ENCODE measurements at places on chromosomes 16 and 17.

GRCh38 chr17:63826468-63827001 lies 696 bp upstream of the PSMC5 start:
- DNase-seq = no peak

DNA sequence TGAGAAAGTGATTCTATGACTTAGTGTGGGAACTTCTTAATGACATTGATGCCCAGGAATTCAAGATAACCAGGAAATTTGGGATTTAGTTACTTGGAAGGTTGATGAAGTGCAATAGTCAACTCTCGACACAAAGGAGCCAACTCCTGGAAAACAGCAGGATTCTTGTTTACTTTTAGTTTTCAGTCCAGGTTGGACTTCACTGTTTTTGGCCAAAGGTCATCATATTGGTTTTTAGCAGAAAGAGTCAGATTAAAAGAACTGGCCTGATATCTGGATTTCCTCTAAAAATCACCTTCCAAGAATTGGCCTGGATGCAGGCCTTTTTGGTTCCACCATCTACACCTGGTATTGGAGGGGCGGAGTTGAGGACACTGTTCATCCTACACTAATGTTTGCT lies 60.1 kb upstream of the SALL1 start:
- no peak for DNase-seq

- peak; percentile 87 for DNase-seq
Observed at GRCh38 chr16:57639172-57639887, 10.9 kb downstream of the ADGRG1 start.

- DNase-seq = no peak
Observed at GRCh38 chr16:27461483-27462171, 59.7 kb downstream of the IL21R start.

DNA sequence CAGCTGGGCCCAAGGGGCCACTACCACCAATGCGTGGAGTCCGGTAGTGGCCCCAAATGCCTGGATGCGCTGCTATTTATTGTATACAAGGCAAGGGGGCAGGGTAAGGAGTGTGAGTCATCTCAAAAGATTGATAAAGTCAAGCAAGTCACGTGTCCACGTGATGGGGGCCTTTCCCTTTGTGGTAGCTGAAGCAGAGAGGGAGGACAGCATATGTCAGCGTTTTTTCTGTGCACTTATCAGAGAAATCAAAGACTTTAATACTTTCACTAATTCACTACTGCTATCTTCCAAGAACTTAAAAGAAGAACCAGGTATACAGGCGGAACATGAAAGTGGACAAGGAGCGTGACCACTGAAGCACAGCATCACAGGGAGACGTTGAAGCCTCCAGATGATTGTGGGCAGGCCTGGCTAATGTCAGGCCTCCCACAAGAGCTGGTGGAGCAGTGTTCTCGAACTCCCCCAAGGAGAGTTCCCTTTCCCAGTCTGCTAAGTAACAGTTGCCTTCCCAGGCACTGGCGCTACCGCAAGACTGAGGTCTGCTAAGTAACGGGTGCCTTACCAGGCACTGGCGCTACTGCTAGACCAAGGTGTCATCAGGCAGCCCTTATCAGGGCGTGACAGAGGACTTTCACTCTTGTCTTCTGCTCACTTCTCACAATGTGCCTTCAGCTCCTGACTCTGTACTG lies 10.8 kb upstream of the ASB16 start:
- no peak for DNase-seq

DNA sequence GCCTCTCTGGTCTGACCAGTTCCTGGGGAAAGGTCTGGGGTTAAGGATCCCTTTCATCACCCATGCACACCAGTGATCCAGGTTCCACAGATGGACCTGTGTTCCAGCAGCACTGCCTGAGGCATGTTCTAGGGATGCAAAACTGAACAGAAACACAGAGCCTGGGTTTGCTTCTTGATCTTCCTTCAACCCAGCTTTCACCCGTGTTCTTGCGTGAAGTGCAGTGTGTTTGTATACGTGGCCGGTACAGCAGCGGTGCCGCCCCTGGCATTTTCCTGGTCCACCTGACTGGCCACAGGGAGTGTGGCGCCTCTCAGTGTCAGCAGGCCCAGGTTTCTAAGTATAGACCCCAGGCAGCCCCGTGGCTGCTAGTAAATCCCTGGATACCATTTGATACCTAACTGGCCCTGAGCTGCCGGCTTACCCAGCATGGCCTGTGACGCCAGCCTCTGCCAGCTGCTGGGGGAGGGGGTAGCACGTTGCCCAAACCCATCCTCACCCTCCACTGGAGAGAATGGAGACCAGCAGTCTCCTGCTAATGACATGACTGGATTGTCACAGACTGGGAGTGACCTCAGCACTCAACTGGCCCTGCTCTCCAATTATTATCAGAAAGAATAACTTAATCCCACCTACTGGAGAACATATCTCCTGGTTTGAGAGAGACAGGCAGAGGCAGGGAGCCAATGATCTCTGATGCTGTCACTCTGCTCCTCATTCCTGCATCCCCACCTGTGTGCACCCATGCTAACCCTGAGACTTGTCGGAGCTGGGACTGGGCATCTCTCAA lies 59.2 kb upstream of the LGALS9 start:
- no peak for DNase-seq

DNA sequence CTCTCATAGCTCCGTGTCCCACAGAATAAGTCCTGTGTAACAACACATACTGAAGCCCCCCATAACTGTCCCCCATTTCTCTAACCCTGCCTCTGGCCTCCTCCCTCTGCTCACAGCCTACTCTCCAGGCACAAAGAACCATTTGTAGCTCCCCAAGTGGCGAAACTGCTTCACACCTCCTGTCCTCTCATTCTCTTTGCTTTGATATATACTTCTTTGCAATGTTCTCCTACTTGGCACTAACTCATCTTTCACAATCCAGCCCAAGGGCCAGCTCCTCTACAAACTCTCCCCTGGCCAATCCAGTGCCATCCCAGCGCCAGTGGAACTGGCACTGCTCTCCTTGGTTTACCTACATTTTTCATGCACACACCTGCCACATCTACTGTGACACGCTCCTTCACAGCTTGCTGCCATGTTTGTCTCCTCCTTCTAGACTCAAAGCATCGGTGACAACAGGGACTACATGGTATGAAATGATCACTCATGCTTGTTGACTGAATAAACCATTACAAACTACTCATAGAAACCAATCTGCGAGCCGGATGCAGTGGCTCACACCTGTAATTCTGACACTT lies 12.8 kb downstream of the CYTH1 start:
- no peak for DNase-seq

DNA sequence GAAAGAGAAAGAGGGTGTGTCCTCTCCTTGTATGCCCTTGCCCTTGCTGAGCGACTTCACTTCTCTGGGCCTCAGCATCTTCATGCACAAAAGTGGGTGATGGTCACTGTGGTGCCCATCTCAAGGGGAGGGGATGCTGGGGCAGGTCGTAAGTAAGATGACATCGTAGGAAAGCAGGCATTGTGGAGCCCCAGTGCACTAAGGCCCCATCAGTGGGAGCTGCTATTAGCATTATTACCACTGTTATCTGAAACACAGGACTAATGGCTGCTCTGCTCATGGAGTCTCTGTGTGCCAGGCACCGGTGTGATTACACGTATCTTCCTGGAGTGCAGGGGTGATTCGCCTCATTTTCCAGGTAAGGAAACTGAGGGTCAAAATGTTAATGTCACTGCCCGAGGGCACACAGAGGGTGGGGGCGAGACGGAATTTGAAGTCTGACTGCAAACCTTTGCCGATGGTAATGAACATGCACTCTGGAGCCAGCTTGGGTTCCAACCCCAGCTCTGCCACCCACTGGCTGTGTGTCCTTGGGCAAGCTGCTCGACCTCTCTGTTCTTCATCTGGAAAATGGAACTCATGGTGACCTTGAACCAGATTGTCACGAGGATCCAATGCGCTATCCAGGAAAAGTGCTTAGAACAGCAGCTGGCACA lies 63.2 kb upstream of the GSE1 start:
- no peak for DNase-seq

DNA sequence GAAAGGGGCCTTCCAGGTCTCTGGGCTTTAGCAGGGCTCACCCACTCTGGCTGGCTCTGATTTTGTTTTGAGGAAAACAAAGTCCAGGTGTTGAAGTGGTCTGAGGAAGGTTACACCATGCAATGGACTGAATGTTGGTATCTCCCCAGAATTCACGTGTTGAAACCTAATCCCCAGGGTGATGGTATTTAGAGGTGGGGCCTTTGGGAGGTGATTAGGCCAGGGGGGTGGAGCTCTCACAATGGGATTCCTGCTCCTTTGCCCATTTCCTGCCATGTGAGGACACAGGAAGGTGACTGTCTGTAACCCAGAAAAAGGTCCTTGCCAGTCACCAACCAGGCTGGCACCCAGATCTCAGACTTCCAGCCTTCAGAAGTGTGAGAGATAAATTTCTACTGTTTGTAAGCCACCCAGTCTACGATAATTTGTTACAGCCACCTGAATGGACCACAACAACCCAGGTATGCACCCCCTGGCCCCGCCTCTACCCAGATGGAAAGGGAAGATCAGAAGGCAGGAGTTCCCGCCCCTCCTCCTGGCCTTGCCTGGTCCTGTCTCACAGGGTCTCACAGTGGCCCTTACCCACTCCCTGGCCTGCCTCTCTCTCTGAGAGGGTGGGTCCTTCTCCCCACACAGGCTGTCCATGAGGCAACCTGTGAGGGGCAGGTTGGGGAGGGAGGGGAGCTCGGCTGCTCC lies 32.0 kb downstream of the LRRC75A start:
- no peak for DNase-seq

DNA sequence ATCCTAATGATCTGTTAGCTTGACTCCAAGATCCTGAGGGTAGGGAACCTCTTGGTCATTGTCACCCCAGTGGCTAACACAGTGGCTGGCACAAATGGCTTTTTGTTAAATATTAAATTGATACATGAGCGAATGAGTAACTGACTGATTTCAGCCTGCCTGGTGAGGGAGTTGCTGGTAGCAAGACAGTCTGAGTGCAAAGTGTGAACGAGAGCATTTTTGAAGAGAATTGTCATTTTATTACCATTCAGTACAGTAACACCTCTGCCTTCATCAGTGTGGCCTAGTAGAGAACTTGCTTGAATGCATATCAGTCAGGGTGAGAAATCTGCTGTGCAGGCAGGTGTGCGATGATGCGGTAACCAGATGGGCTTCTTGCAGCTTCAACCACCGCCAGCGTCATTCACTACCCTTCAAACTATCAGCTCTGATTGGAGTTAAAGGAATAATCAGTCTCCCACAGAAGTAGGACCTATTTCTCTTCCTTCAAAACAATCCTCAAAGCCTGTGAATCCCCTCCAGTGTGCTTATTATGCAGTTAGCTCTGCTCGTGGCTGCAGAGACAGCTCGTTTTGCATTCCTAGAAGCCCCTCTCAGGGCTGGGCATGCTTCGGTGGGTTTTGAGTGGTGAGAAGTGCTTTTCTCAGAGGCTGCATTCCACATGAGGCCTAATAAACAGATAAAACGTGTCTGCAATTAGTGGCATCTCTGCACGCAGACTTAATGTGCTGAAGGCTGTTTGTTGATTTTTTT lies 29.0 kb downstream of the HEXIM2 start:
- no peak for DNase-seq

DNA sequence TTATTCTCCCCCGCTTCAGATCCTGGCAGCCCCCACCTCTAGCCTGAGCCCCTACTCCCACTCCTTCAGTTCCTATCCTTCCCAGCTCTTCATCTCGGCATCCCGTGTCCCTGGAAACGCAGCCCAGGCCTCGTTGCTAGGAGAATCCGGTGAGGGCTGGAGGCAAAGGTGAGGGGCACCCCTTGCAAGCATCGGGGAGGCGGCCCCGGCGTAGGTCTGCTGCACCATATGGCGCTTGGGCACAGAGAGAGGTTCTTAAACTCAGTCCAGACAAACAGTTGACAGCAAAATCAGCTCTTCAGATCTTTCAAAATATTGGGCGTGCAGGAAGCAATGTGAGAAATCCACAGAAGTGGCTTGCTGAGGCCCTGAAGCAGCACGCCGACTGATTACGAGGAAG lies 15.0 kb downstream of the SLC38A8 start:
- DNase-seq = no peak

DNA sequence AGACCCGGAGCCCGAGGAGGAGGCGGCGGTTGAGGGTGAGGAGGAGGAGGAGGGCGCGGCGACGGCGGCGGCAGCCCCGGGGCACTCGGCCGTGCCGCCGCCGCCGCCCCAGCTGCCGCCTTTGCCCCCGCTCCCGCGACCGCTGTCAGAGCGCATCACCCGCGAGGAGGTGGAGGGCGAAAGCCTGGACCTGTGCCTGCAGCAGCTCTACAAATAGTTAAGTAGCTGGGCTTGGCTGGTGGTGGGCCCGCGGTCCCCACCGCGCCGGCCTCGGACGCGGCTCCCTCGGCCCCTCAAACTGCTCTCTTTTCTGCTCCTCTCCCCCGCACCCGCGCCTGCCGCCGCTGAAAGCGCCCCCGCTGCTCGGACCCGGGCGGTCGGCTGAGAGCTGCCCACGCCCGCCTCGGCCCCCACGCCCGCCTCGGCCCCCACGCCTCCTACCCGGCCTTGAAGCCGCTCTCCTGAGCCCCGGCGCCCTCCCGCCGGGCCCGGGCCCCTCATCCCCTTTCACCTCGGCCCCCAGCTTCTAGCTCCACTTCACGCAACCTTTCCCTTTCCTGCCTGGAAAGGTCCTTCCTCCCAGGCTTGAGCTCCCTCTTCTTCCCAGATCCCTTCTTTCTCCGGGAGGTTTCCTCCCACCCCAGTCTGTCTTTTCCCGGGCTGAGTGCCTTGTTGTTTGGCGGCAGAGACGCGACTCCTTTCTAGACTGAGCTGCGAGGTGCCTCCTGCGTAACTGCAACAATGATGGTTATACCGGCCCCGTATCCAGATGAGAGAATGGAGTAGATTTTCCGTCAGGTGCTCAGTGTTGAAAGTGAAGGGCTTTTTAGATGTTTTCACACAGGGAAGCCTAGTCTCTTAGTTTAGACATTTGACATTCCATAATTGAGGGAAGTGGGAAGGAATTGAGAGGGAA lies 850 bp downstream of the PPM1E start:
- peak; percentile 14 for DNase-seq

DNA sequence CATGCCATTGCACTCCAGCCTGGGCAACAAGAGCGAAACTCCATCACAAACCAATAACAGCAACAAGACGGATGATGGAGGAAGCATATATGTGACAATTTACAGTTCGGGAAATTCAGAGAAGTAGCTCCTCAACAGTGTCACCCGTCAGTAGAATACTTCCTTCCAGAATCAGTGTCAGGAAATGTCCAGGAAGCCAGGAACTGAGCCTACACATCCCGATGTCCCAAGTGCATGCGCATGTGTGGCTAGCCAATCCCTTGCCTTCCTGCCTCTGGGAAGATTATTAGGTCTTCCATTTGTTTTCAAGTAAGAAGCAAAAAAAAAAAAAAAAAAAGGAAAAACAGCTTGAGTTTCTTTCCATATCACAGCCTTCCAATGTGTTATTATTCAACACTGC lies 1.4 kb upstream of the PITPNC1 start:
- DNase-seq = no peak

DNA sequence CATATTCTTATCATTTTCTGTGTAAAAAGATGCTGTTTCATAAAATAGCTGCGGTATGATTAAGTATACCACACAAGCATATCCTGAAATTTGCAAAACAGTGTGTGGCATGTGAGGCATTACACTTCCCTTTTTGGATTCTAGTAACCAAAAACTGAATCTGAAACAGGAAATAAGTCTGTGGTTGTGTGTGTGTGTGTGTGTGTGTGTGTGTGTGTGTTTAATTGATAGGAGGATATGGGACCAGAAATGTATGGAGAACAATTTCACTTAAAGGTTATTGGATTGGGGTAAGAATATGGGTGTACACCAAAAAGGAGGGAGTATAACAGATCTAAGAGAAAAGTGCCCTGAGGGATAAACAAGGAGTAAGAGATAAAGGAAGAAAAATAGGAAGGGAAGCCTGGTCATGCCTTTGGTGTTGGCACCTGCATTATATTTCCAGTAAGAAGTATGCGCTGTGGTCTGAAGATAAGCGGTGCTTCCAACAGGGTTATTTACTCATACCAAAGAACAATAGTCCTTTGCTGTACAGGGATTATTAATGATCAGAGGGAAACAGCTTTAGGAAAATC lies 4.0 kb downstream of the LYRM1 start:
- no peak for DNase-seq
